T1000 (cell line): ENCODE measurements at places on chromosomes 16 and 17.

- DNase-seq, result no peak
Observed at GRCh38 chr16:4246777-4247459, 5.0 kb upstream of the SRL start.

DNA sequence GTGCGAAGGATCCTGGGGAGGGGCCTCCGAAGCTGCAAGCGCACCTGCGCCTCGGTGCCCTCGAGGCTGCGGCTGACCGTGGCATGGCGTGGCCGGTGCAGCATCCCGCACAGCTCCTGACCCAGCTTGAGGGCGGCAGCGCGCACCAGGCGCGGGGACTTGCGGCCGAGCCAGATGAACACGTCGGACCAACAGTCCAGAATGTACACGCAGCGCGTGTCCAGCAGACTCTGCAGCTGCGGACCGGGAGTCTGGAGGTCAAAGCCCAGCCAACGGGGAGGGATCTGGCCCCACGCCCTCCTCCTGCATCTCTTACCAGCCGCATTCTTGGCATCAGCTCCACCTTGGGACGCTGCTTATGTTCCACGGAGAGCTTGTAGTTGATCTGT, 10.9 kb downstream of the FLII start:
- DNase-seq, result no peak

- no peak for DNase-seq
Observed at GRCh38 chr16:27202923-27203506, 311 bp upstream of the KDM8 start.

DNA sequence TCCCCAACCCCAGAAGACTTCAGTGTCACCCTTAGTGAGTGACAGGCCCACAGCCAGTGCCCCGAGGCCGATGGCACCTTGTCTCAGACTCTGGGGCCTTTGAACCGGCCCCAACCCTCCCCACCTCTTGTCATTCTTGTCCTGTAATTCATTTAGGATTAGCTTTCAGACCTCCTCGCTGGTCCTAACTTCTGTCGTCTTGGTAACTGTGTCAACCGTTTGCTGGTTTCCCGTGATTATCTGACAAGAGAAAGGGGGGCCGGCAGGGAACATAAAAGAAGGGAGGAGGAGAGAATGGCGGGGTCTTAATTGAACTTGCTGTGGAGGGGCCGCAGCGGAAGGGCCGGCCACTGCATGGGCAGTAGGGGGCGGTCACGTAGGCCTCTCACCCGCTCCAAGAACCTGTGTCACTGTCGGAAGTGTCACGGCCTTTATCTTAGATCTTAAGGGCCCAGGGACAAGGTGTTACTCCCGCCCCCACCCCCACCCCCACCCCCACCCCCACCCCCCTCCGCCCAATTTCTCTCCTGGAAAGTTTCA, 46.5 kb upstream of the GSE1 start:
- DNase-seq, result no peak

DNA sequence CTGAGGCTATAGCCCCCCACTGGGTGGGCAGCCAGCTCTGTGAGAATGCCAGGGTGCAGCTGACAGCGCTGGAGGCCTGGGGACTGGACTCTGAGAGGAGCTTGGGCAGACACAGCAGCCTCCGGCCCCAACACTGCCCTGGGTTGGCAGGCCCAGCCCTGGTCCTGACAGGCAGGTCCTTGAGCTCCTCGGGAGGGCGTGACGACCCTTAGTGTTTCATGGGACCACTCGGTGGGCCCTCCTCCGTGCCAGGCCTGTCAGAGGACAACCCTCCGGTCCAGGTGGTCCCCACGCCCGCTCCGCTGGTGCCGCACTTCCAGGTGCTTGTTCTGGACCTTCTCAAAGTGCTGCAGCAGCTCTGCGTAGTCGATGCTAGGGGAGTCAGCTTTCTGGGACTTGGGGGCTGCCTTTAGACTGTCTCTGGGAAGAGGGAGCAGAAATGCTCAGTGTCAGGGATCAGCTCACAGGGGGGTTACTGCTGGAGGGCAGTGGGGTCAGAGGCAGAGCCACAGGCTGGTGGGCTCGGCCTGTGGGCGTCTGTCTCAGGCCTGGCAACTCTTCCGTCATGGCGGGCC, 1.9 kb upstream of the MTSS2 start:
- DNase-seq, result no peak

GRCh38 chr17:8463099-8463498, 27.4 kb downstream of the NDEL1 start:
- no peak for DNase-seq

GRCh38 chr16:24041834-24042631, 206.2 kb downstream of the PRKCB start:
- no peak for DNase-seq

DNA sequence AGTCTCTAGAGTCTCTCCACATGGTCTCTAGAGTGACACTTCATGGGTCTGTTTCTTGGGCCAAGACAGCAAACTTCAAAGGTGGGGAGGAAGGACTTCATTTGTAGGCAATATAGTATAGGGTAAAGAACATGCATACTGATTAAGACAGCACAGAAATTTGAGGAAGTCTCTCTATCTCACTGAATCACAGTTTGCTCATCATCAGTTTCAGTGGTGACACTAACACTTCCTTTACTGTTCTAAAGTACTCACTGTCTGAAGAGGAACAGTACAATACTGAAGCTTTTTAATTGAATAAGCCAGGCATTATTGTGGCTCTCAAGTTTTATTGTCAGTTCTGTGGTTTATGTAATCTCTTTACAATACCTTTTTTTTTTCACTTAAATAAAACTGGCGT, 656.4 kb upstream of the CDH8 start:
- DNase-seq, result no peak

DNA sequence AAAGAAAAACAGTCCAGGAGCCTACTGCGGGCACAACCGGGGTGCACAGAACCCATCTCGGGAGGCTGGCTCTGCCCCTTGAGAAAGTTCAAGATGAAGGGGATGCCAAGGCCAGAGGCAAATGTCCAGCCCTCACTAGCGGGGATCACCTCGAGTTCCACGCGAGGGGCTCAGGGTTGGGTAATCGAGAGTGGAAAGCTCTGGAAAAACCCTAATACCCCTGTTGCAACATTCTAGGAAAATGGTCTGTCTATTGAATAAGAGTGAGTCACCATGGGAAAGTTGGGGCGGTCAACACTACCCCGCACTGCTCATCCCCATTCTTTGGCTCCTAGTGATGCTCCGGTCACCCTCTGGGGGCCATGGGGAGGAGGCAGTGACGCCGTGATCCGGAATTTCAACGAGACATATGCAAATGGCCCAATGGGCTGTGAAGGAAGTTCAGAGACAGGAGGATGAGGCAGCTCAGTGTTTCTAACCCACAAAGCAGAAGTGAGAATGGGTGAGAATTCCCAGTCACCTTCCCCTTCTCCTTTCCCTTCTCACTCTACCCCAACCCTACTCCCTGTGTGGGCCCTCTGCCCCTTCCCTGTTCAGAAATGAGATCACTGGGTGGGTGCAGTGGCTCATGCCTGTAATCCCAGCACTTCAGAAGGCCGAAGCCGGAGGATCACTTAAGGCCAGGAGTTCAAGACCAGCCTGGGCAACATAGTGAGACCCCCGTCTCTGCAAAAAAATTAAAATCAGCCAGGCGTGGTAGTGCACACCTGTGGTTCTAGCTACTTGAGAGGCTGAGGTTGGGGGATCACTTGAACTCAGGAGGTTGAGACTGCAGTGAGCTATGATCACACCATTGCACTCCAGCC, 22.4 kb downstream of the SOCS3 start:
- peak; percentile 82 for DNase-seq

- no peak for DNase-seq
Observed at GRCh38 chr16:82016263-82016662, 5.0 kb upstream of the SDR42E1 start.

DNA sequence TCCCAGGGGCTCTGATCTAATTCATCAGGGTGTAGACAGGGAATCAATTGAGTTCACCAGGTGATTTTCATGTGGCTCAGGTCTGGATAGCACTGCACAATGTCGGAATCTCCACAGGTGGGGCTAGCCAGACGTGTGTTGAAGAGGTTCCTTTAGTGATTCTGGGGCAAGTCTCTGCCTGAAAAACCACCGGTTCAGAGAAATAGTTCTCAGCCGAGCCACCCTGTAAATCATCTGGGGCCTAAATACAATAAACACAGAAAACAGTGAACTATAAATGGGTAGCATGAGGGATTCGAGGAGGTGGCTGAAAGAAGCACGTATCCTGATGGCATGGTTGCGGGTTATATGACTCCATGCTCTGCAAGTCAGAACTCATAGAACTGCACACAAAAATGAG, 21.3 kb downstream of the ASPA start:
- DNase-seq, result no peak

- peak; percentile 35 for DNase-seq
Observed at GRCh38 chr17:3773511-3773910, 27.5 kb downstream of the ITGAE start.

DNA sequence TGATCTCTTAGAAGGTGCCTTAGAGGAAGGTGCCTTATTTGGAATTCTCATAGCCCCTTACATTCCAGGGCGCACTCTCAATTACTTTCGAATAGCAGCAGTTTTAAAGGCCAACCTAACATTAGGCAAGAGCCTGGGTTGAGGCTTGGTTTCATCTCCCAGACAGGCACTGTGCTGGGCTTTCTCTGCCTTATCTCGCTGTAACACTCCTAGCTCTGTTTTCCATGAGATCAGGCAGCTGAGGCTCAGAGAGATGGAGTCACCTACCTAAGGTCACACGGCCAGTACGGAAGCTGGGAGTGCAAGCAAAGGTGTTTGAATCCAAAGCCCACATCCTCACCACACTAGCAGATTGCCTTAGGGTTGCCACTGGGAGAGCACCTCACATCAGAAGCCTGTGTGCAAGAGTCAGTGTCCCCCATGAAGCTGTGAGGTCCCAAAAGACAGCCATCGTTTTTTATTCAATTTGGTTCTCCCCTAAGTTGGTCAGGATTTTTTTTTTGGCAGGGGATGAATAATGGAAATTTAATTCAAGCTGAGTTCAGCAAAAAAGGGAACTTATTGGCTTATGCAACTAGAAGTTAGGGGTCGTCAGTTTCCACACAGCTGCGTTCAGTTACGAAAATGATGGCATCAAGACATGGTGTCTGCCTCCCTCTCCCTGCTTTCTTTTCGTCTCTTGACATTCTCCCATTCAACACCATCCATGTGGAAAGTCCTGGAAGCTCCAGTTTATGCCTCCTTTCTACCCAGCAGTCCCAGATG, 206.4 kb downstream of the KATNIP start:
- DNase-seq, result no peak

GRCh38 chr17:80682372-80682771, 137.7 kb downstream of the RPTOR start:
- no peak for DNase-seq

- no peak for DNase-seq
Observed at GRCh38 chr17:65851965-65852736, 290.7 kb upstream of the AXIN2 start.

- no peak for DNase-seq
Observed at GRCh38 chr16:15773968-15774367, 82.9 kb downstream of the MYH11 start.

DNA sequence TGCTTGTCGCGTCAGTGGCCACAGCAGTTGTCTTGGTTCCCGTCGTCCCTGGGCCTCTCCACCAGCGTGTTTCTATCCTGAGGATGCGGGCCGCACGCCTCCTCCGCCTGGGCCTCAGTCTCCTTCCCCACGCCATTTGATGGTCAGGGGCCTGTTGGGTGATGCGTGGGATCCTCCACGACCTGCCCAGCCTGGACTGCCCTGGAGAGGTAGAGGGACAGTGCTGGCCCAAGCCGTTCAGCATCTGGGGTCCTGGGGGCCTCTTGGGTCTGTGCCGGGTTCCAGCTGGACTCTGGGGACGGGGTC, 20.3 kb downstream of the GSE1 start:
- DNase-seq, result no peak

DNA sequence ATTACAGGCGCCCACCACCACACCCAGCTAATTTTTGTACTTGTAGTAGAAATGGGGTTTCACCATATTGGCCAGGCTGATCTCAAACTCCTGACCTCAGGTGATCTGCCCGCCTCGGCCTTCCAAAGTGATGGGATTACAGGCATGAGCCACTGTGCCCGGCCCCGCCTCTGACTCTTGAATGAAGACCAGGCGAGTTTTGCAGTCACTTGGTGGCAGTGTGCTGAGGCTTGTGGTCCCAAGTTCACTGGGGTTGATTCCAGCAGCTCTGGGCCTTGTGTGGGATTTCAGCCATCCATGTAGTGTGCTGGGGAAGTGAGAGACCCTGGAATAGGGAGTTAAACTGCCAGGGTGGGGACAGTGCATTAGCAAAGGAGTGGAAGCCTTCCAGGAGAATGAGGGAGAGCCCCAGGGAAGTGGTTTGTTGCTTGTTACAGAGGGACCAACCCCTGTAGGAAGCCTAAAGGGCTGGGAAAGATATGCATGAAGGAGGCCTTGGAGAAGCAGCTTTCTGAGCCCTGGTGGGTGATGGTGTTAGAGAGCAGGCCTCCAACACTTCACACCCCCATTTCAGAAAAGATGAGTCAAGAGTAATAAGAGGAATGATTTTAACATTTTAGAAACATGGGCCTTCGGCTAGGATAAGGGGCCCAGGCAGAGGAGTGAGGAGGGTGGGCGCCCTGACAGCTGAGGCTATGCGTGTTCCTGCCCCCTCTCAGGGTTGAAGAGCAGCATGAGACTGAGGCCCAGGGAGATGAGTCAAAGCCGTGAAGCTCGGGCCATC, 14.5 kb downstream of the PSKH1 start:
- no peak for DNase-seq

- DNase-seq, result no peak
Observed at GRCh38 chr16:84537491-84538151, 33.2 kb upstream of the MEAK7 start.

- DNase-seq, result peak; percentile 51
Observed at GRCh38 chr17:66200685-66201092, 8.8 kb upstream of the CEP112 start.

DNA sequence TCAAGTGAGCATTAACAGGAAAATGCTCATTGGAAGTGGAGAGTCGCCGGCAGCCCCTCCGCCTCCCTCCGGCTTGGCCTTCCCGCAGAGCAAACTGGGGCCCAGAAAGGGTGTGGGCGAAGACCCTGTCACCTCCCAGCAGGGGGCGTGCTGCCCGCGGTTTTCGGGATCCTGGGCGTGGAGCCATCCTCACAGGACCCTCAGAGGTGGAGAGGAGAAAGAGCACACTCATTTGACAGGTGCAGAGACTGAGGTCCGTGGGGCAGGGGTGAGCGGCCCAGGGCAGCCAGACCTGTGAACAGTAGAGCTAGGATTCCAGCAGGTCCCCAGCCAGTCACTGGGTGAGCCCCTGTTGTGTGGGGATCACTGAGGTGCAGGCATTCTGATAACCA, 1002.9 kb downstream of the KCNJ18 start:
- DNase-seq, result no peak

DNA sequence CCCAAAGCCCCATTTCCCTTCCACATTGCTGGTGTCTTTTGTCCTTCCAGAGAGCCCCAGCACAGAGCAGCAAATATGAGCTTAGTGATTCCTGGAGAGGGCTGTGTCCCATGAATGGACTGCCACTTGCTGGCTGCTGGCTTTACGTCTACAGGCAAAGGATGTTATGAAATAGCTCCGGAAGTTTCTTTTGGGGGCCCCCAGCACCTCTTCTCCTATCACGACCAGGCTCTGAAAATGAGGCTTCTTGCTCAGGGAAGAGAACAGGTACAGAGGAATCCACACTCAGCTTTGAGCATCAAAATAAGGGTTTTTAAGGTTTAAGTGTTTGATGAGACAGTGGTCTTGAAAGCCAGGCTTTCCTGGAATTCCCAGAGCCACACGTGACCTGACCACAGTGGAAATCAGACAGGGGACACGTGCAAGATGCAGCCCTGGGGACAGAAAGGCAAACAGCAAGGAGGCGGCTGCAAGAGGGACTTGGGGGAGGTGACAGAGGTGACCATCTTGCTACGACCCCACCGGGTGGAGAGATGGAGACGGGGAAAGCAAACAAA, 58.1 kb downstream of the ZDHHC7 start:
- DNase-seq, result no peak
